ENCODE measurements at places on chromosomes 11 and 22.

- DNase-seq = no peak
These were observed 164.3 kb downstream of the MSANTD4 start for GRCh38 chr11:105857728-105858127.

GRCh38 chr11:116062490-116063171, 558.4 kb upstream of the CADM1 start:
- peak; percentile 31 for DNase-seq

GRCh38 chr11:111302298-111302697, 4.0 kb downstream of the POU2AF3 start:
- DNase-seq = no peak

DNA sequence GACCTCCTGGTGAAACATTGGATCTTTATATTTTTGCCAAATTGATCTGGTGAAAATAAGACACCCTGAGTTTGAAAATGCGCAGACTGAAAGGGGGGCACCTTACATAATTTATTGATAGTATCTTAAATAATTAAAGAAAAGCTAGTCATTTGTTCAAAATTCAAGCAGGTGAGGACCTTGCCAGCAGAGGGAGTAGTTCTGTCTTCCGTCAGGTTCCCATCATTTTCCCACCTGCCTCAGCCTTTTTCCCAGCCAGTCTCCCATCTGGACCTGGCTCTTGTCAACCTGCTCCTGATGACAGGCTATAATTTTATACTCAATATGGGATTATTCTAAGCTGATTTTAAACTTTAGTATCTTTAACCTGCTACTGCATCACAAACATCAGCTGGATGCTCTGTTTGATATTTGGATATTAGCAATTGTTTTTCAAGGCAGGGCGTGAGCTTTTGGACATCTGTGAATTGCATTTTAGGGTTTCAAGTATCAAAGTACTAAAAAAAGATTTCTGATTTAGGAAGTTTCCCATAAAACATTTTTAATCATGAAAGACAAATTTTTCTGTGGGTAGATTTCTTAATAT, 132.0 kb downstream of the ELP4 start:
- peak; percentile 16 for DNase-seq

- DNase-seq = no peak
These were observed at the start of gene CABP7 for GRCh38 chr22:29719899-29720645. TSS of gene CABP7 (plus strand) at chr22:29720003. CDS start at chr22:29720425, 422 bp downstream.

- peak; percentile 87 for DNase-seq
These were observed 15.3 kb upstream of the ZC3H12C start for GRCh38 chr11:110077831-110078325.

GRCh38 chr11:71103266-71103665, 149.1 kb downstream of the SHANK2 start:
- DNase-seq = peak; percentile 42

DNA sequence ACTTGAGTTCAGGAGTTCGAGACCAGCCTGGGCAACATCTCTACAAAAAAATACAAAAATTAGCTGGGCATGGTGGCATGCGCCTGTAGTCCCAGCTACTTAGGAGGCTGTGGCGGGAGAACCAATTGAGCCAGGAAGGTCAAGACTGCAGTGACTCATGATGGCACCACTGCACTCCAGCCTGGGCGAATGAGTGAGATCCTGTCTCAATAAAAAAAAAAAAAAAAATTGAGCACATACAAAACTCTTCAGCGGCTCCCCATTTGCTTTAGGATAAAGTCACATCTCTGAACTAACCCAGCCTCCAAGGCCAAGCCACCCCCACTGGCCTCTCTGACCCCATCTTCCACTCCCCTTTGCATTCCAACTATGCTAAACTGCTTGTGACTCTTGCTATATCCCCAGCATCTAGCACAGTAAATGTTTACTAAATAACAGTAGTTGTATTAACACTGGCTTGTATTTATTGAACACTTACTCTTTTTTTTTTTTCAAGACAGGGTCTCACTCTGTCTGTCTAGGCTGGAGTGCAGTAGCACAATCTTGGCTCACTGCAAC, 28.9 kb downstream of the CREB3L1 start:
- DNase-seq = no peak

- DNase-seq = no peak
These were observed 398.0 kb downstream of the TENM4 start for GRCh38 chr11:79042824-79043223.

GRCh38 chr11:46296059-46296527, 18.6 kb downstream of the CREB3L1 start:
- DNase-seq = no peak

GRCh38 chr11:96337541-96338431, 5.2 kb downstream of the MAML2 start:
- no peak for DNase-seq

- no peak for DNase-seq
These were observed 11.2 kb upstream of the MAPK11 start for GRCh38 chr22:50281384-50281760.

DNA sequence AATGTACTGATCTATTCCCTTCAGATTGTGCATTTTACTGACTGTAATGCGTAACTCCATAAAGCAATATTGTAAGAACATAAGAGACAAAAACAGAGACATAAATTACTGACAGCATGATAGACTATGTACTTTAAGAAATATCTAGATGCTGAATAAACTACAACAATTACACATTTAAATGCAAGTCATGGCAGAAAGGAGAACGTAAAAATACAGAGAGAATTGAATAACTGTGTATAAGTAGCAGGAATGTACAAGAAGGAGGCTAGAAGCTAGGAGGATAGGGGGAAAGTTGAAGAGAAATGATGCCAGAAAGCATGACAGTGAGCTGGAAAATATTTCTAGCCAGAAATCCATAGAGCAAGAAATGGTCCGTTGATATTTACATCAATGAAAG, 74.0 kb upstream of the FAM181B start:
- DNase-seq = no peak

GRCh38 chr22:48797731-48798130, 1029.9 kb downstream of the BRD1 start:
- no peak for DNase-seq

GRCh38 chr22:35510481-35510934, 30.1 kb upstream of the RASD2 start:
- DNase-seq = peak; percentile 3

DNA sequence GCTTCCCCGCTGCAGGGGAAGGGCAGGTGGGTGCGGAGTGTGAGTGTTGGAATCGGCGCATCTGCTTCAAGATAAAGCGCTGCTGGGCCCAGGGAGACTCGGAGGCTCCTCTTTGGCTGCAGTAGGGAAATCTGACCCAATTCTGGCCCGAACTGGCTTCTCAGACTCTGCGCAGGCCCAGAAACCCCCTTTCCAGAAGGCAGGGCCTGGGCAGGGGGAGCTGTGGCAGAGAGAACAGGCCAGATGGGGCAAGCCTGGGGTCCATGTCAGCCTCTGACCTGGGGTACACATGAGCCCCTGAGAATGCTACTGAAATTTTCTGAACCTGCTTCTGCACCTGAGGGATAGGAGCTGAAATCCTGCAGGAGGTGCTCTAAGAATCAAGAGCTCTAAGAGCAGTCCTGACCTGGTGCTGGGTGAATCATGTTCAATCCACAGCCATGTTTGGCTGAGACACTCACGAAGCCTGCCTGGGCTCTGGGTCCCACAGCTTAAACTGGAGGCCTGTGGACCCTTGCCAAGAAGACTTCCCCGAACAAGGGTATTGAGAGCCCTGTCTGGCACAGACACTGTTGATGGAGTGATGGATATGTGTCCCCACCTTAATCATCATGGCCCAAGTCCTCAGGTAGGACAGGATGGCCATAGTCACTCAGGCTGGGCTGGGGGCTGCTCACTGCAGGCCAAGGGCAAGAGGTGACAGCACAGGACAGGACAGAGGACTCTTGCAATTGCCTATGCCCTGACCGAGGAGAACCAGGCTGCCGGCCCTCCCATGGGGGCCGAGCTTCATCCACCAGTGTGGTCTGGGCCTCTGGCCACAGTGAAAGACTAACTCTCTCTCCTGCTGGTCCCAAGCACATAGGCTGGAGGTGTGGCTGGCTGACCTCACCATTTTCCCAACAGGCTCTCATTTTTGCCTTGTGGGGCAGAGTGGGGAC, 6.9 kb downstream of the RAB3IL1 start:
- DNase-seq = no peak

- no peak for DNase-seq
These were observed 1053.8 kb downstream of the LRRC4C start for GRCh38 chr11:40405614-40406013.

GRCh38 chr22:37213218-37213855, 1.1 kb upstream of the SSTR3 start:
- DNase-seq = no peak

DNA sequence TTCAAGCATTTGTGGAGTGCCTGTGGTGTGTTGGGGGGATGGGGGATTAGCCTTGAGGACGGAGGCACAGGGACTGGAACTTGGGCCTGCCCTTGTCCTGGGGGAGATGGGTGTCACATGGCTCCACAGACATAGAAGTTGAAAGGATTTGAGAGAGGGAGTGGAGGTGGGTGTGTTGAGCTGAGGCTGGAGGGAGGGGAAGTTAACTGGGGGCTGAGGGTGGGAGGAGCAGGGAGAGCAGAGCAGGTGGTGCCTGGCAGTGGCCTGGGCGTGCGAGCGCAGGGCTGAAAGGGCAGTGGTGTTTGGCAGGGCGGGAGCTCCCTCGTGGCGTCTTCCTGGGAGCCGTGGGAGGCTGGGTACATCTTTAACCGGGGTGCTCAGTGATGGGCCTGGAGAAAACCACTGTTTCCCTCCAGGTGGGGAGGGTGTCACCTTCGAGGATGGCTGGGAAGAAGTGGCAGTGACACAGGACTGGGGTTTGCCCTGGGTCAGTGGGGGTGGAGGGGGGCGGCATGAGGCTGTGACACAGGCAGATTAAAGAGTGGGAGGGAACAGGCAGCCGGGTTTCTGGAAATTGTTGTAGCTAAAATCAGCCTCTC, 45.5 kb downstream of the AP2A2 start:
- no peak for DNase-seq

DNA sequence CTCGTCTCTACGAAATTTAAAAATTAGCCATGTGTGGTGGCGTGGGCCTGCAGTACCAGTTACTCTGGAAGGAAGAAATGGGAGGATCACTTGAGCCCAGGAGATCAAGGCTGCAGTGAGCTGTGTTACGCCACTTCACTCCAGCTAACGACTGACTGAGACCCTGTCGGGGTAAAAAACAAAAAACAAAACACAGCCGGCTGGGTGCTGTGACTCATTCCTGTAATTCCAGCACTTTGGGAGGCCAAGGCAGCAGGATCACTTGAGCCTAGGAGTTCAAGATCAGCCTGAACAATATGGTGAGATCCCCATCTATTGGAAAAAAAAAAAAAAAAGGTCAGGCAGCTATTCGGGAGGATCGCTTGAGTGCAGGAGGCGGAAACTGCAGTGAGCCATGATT, 2.4 kb downstream of the PAFAH1B2 start:
- DNase-seq = no peak

DNA sequence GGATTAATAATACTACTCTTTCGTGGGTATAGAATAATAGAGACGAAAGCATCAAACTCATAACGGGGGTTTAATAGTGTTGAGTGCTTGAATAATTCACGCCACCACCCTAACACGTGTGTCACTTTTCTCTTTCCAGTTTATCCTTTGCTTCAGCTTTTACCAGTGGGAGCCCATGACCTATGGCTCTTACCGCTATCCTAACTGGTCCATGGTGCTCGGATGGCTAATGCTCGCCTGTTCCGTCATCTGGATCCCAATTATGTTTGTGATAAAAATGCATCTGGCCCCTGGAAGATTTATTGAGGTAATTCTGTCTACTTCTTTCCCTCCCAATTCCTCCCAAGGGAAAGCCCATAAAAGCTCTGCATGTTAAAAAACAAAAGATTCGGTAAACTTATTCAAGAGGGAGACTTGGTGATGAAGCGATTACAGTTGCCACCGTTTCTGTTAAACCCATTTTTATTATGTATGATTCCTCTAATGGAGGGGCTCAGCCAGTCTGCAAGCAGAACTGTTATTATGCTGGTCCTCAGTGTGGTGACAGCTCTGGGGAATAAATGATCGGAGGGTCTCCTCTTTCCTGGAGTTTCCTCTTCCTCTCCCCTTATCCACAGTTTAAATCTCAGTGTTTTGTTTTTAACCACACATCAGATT, 17.1 kb upstream of the NELL1 start:
- DNase-seq = no peak

- no peak for DNase-seq
These were observed 58.6 kb downstream of the UVRAG start for GRCh38 chr11:75873417-75874221.

DNA sequence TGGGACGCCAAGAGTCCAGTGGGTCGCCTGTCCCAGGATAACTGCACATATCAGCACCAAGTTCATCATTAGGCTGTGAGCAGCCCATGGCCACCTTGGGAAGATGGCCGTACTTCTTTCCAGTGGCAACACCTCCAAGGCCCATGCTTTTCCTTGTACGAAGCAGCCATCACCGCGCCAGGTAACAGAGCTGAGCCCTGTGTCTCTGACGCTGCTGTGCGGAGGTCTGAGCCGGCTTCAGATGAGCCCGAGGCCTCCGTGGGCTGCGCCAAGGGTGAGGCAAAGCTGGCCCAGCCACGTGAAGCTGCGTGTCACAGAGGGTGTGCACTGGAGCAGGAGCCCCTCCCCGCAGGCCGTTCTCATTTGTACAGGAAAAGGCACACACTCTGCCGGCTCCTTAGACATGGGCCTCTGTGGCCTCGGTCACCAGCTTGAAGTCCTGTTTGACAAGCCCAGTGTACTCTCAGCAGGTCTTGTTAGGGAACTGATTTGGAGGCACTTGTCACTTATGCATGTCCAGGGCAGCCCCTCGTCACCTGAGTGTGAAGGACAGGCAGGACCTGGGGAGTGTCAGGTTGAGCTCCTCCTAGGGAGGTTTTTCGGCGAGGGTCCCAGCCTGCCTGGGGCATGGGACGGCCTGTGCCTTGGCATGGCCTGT, 401.5 kb downstream of the TBC1D22A start:
- DNase-seq = peak; percentile 51

DNA sequence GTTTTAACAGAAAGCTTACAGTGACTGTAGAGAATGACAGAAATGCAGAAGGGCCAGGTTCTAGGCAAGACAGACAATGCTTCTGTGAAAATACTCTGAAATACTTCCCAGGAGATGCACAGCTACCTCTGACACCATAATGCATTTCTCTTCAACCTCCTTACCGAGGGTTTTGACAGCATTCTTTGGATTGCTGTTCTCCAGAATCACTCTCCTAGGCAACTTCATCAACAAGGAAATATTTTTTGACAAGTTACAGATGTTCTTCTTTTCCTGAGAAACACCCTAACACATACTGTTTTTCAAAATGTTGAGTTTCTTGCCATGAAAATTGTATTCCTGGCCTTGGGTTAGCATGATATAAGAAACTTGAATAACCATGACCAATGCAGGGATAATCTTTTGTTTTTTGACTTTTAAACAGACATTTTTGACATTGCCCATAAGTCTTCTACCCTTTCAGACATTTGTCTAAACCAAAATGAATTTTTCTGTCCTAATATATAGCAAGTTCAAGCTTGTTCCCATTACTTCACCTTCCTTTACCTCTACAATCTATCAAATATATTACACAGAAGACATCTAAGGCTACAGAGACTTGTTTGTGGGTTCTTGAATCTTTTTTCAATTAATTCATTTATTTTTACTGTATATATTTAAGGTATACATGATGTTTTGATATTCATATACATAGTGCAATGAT, 108.1 kb downstream of the CCDC34 start:
- no peak for DNase-seq
